ENCODE measurements at places on chromosomes 11 and 22. TPM values are rescaled to one million over a fixed set of nuclear protein-coding genes. Genes with fewer than 3 reads are reported as not detected.
A peak's percentile ranks its signal among the peaks of the same experiment; 100 is the strongest.

DNA sequence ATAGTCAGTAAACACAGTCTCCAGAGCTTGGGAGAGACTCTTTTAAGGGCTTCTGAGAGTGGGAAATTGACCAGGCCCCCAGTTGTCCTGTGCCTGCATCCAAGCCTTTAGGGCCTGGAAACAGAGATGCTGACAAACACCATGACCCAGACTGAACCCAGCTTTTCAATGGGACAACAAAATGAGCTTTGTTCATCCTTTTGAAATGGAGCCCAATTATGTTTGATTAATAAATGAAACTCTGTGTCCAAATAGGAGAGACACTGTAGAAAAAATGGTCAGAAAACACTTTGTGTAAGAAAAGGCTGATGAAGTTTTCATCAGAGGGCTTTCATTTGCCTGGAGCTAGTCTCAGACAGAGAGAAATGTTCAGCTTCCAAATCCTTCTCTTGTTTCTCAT, 146.0 kb downstream of the RRAS2 start:
- DNase-seq: no peak

- DNase-seq: no peak
These were observed 29.9 kb downstream of the PIWIL3 start for GRCh38 chr22:24744638-24745037.

DNA sequence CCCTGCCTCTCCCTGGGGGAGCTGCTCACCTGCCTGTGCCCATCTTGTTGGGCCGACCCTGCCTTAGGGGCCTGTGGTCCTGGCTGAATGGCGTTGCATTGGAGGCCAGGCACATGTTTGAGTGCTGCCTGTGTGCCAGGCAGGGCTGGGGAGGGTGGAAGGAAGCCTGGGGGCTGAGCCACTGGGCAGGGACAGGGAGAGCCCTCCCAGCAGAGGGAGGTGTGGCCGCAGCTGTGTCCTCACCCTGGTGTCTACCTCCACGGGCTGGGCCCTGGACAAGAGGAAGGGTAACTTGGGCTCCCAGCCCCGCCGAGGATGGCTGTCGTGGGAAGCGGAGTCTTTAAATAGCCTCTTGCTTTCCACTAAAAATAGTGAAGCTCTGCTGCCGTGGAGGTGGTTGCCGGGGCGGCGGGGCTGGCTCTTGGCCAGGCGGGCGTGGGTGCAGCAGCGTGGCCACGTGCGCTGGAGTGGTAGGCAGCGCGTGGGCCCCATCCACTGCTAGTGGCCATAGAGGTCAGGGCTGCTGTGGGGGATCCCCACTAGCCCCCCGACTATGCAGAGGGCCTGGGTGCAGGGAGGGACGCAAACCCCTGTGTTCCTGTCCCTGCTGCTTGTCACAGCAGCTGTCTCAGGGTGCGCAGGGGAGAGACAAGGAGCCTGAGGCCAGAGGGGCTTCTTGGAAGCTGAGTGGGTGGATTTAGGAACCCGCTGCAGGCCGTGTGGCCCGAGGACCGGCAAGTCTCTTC, 6.2 kb downstream of the ZDHHC8 start:
- DNase-seq: no peak

DNA sequence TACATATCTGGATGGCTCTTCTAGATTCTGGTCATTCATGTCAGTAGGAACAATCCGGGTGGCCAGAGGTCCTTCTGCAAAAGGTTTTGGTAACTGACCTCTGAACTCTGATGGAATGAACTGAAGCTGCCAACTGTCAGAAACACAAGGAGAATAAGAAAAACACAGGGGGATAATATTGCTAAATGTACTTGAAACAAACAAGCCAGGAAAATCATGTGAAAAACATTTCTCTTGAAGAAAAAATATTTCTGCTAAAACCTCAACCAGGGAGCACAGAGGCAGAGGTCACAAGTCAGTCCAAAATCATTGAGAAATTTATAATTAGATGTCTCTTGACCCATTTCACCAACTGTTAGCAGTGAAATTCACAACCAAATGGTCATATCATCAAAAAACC, 35.2 kb downstream of the ALG9 start:
- DNase-seq: no peak

DNA sequence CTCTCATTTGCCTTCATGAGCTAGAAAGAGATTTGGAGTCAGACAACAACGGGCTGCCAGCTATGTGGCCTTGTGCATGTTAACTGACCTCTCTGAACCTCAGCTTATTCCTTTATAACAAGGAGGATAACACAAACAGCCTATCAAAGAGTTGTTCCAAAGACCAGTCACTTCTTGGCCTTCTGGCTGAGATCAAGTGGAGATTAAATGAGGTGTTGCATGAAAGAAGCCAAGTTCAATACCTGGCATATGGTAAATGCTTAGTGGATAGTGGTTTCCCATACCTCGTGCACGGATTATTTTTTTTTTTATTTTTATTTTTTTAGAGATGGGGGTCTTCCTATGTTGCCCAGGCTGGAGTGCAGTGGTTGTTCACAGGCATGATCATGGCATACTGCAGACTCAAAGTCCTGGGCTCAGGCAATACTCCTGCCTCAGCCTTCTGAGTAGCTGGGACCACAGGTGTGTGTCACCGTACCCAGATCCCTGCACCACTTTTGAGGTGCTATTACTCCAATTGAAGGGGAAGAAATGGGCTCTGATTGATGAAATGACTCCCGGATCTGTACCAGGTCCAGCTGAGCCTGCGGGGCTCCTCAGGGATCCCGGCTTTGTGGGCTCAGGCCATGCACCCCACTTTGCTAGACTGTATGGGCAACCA, 4.9 kb downstream of the LGALS1 start:
- DNase-seq: no peak

GRCh38 chr11:8332196-8332595, 68.5 kb upstream of the LMO1 start:
- no peak for DNase-seq

DNA sequence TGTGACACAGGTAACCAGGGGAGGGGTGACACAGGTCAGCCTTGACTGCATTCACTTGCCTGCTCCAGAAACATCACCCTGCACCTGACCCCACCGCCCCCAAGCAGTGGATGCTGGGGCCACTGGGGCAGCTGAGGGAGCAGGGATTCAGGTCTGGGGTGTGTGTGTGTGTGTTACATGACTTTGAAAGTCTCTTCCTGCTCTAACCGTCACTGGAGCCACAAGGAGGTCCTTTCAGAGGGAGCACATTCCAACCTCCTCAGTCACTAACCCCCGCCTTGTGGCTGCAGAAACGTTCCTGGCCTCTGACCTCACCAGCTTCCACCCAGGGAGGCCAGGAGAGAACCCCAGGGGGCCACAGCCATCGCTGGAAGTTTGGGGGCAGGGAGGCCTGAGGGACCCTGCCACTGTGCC, 2.9 kb upstream of the FOSL1 start:
- no peak for DNase-seq

GRCh38 chr11:58059007-58059350, 28.2 kb downstream of the OR6Q1 start:
- DNase-seq: no peak

GRCh38 chr11:8099291-8099899, 18.4 kb downstream of the TUB start:
- peak; percentile 45 for DNase-seq

DNA sequence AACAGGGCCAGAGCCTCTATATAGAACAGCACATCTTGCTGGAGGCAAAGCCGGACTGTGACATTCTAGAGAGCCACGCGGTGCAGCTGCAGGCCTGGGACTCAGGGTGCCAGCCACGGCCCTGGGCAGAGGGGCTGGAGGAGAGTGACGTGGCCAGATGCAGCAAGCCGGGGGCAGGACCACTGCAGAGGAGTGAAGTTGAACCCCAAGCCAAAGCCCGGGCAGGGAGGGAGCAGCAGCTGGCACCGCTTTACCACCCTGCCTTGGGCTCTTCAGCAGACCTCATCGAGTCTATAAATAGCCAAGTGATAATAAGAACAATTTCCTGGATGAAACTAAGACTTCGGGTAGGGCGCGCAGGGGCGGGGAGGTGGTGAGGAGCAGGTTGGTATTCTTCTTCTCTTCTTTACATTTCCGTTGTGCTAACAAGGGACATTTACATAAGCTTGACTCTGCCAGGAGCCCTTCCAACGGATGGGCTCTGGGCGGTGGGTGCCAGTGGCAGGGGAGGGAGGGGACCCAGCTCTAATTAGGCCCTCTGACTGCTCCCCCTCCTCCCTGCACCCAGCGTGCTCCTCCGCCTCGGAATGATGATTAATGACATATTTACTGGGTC, 110.2 kb downstream of the ST3GAL4 start:
- no peak for DNase-seq

Gene LRRC75B
- total RNA-seq: 0.84 TPM

Gene IFT27
- 24.9 TPM for total RNA-seq

Gene PRODH
- 0.46 TPM for total RNA-seq

All from CD8-positive, alpha-beta memory T cell (primary cell).